ENCODE measurements at places on chromosomes 12 and 14.

GRCh38 chr12:121799156-121799841 is 4.5 kb upstream of the SETD1B start:
- no peak for DNase-seq

- no peak for DNase-seq
Observed at GRCh38 chr12:120261951-120262851, 3.3 kb downstream of the PXN start.

DNA sequence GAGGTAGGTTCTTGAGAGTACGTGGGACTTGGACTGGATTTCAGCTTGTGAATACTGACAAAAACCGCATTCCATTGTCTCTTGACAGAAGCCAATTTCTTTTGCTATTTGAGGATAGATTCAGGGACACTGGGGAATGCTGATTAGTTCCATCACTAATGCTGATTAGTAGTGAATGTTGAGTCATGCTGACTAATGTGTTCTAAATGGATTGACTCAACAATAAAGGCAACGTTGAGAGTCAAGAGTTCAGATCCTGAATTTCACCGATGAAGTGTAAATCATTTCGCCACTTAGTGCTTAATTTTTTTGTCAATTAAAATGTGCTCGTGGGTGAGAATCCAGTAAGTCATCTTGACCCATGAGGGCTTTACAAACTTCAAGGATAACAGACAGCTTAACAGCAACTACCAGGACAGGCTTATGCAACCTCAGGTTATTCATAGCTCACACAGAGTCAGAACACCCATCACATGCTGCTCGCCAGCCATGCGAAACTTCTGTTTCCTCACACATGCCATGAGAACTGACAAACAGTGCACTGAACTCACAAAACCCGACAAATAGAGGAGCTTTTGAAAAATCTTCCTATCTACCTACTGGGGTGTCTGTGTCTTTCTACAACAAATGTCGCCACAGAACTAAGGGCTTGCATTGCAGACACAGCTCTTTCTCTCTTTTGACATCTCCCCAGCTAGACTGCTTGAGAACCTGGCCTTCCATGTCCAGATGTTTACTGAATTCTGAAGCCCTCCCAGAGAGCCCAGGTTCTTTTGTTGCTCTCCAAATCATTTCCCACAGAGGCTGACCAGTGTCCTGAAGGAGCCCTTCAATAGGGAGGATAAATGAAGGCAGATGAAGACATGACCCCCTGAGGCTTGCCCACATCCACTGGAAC is 316.4 kb downstream of the ZFP36L1 start:
- no peak for DNase-seq

DNA sequence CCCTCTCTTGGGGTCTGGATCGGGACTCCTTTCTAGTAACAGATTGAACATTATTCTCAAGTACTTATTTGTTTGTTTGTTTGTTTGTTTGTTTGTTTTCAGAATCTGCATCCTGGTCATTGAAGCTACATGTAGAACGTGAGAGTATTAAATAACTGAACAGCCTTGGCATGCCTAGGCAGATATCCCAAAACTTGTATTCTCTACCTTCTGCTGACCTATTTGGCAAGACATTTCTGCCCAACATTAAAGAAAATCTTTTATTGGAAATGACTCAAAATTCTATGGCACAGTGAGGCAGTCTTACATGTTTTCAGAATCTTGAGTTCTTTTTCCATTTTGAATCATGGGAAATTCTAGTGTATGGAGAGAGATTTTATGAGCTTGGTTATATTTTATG is 165.1 kb upstream of the CNOT2 start:
- DNase-seq, result no peak

GRCh38 chr12:24488091-24488596 is 460.8 kb downstream of the BCAT1 start:
- DNase-seq, result no peak

GRCh38 chr12:12626471-12626870 is 14.8 kb downstream of the CREBL2 start:
- DNase-seq, result no peak

- no peak for DNase-seq
Observed at GRCh38 chr14:23644919-23645336, 8.8 kb downstream of the DHRS2 start.

DNA sequence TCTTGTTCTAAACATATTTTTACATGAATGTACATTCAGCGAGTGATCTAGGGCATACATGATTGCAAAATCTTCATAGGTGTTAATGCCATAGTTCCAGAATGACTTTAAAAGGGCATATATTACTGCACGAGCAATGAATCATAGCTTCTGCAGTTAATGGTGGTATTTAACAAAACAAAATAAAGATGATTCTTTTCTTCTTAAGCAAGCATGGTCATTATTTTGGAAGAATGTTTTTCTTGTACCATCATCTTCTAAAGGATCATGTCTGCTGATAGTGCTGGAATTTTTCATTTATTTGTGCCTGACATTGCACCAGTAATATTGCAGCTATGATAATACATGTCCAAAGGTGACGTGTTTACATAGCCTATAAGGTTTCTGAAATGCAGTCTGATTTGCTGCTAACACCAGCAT is 388.6 kb downstream of the CCDC91 start:
- no peak for DNase-seq
